ENCODE measurements at places on chromosomes 6 and 20.

DNA sequence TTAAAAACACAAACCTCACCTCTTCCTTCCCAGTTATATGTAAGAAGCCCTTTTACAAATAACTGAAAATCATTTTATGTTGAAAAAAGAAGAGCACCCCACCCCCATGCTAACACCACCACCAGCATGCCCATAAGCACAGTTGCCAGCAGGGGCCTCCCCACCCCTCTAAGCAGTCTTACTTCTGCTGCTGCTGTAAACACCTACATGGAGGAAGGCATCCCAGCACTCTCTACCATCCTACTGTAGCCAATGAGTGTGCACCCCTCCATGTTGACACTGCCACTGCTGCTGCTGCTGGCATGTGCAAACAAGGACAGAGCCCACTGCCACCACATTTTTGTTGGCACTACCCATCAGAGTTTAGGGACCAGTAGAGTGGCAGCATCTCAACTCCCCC is 49.6 kb upstream of the PHIP start:
- DNase-seq, result no peak

GRCh38 chr20:50987493-50988210 is 29.0 kb downstream of the MOCS3 start:
- DNase-seq, result peak; percentile 81

- DNase-seq, result no peak
Measured at GRCh38 chr6:87905101-87905641, 142.5 kb upstream of the SPACA1 start.

DNA sequence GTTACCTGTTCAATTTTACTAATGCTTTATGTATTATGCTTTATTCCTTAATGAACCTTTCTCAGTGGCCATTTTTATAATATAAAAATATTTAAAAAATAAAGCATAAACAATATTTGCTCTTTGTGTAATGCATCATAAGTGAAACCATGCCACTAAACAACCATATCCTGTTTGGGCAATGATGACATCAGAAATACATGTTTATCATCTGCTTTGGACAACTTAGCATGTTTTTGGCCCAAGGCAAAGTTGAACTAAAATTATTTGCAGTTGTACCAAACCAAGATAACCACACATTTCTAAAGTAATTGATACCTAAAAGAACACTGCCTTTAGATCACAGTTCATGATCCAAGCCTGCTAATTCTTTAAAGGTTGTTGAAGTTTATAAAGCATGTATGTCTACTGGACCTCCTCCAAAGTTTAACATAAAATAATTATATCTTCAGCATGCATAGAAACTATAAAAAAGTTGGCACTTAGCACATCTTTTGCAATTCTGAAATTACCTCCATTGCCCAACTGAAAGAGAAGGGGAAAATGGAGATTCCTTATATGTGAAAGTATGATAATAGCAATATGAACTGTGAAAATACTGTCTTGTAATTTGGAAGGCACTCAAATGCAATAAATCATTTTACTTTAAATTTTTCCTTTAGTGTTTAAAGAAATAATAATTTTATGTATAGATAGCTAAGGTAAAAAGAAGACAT is 325.6 kb upstream of the RUNX2 start:
- peak; percentile 11 for DNase-seq

DNA sequence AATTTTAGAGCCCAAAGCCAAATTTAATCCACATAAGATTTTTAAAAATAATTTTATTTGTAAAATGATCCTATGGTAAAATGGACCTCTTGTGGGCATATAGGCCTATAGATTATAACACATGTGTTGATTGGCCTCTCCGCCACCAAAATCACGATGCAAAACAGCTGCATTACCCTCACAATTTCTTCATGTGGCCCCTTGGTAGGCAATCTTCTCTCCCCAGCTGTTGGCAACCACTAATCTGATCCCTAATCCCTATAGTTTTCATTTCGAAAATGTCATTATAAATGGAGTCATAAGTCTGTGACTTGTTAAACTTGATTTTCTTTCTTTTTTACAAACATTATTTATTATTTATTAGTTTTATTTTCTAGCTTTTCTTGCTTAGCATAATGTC is 263.9 kb upstream of the SULF2 start:
- DNase-seq, result no peak

- no peak for DNase-seq
Measured at GRCh38 chr20:53964067-53964466, 106.3 kb downstream of the BCAS1 start.

DNA sequence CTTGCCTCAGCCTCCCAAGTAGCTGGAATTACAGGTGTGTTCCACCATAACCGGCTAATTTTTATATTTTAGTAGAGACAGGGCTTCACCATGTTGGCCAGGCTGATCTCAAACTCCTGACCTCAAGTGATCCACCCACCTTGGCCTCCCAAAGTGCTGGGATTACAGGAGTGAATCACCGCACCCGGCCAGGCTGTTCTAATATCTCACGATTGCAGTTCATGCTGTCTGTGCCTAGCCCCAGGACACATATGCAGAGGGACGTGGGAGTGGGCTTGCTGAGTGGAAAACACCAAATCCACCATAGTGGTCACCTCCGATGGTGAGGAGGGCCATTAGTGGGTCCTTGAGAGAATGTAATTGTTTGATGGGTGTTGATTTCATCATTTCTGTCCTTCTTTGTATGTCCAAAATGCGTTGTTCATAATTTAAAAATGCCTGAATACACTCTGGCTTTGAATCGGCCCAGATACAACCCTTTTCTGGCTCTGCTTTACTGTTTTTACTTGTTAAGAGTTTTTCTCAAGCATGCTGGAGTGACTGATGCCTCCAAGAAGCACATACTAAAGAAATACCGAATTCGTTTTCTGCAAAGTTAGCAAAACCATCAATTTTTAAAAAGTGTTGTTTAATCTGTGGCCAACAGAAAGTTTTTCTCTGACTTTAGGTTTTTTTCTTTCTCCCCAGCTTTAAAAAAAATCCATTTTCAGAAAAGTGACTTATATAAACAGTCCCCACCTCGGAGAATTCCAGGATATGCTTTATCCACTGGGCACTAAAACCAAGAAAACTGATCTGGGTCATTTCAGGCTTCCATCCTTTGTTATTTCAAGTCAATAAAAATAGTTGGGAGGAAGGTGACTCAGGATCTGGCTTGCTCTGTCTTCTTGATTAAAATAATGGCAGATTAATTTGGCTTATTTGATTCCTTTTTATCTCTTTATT is 18.8 kb upstream of the RALGAPA2 start:
- no peak for DNase-seq

DNA sequence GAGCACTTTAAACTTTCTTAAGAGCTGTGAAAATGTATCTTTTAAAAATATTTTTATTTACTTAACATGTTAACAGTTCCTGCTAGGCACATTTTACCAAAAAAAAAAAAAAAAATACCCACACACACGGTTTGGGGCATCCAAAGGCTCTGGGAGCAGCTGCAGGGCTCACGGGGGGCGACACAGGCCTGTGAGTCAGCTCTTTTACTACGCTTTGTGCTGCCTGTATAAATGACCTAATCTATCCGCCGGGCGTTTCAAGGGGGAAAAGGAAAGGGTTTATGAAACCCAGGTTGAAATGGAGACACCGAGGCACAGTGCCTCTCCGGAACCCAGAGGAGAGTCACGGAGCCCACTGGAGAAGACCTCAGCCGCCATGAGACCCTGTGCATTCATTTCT is 40.4 kb downstream of the DLL1 start:
- DNase-seq, result no peak

- no peak for DNase-seq
Measured at GRCh38 chr20:44657875-44658274, 6.4 kb upstream of the ADA start.

GRCh38 chr20:50182346-50182745 is 8.3 kb upstream of the CEBPB start:
- DNase-seq, result no peak

DNA sequence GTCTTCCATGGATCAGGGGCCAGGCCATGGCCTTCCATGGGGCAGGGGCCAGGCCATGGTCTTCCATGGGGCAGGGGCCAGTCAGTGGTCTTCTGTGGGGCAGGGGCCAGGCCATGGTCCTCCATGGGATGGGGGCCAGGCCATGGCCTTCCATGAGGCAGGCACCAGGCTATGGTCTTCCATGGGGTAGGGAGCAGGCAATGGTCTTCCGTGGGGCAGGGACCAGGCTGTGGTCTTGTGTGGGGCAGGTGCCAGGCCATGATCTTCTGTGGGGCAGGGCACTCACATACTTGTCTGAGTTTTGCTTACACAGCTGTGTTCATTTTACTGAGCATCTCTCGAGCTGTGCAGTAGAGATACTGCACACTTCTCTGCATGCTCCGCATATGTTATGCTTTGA is 57.3 kb upstream of the THBS2 start:
- DNase-seq, result no peak

GRCh38 chr6:131660195-131660594 is 23.1 kb downstream of the ENPP3 start:
- no peak for DNase-seq

GRCh38 chr20:38177201-38177600 is 12.1 kb upstream of the TGM2 start:
- no peak for DNase-seq

Data from CD4-positive, alpha-beta T cell treated with Interleukin-2 at 100 ng/mL for 4 hours (primary cell).